H1 (cell line): ENCODE measurements at places on chromosomes 4 and X.

GRCh38 chr4:125244848-125245450 lies 69.8 kb upstream of the FAT4 start:
- no peak for DNase-seq

GRCh38 chrX:123167621-123168020 lies 16.5 kb upstream of the GRIA3 start:
- DNase-seq, result no peak

- DNase-seq, result peak; percentile 46
Observed at GRCh38 chrX:65035446-65035770, 59.2 kb upstream of the ZC4H2 start.

GRCh38 chr4:182649698-182650477 lies 267.3 kb downstream of the DCTD start:
- DNase-seq, result no peak

- no peak for DNase-seq
Observed at GRCh38 chr4:158020734-158021346, 152.0 kb downstream of the GASK1B start.

DNA sequence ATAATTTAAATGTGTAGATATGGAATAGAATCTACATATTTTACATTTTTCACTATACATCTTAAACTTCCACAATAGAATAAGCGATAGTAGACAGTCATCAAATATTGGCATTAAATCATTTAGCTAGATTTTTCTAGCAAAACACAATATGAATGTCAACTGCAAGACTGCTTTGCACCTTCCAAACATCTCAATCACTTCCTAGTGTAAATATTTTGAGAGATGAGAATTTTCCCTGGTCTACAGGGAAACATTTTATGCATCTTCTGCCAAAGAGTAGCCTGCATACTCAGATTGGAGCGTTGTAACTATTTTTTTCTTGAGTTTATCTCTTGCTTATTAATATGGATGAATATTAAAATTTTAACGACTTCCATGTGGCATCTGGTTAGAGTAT lies 897.4 kb downstream of the CENPC start:
- DNase-seq, result no peak

DNA sequence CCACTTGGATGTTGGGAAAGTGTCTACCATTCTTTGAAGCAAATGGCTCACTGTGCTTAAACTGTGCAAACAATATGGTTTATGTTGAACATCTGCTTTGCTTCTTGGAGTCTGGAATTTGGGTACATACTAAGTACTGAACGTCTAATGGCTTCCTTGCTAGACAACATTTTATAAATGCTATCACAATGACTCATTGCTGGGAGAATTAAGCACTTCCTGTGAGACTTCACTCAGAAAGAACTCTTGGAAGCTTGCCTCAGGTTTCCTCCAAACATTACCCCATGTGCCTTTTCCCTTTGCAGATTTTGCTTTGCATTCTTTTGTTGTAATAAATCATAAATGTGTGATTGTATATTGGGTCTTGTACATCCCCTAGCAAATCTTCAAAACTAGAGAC lies 139.7 kb downstream of the PACRGL start:
- DNase-seq, result no peak

GRCh38 chrX:150446151-150446550 lies 83.0 kb downstream of the MAMLD1 start:
- DNase-seq, result no peak

DNA sequence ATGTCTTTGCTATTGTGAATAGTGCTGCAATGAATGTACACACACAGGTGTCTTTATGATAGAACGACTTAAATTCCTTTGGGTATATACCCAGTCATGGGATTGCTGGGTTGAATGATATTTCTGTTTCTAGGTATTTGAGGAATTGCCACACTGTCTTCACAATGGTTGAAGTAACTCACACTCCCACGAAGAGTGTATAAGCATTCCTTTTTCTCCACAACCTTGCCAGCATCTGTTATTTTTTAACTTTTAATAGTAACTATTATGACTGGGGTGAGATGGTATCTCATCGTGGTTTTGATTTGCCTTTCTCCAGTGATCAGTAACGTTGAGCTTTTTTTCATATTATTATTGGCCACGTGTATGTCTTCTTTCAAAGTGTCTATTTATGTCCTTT lies 17.6 kb upstream of the DCUN1D4 start:
- DNase-seq, result no peak

- no peak for DNase-seq
Observed at GRCh38 chrX:151974336-151975227, at the start of gene GABRE. Gene GABRE (minus strand): TSS chrX:151974676. CDS start chrX:151974625, 51 bp downstream.

DNA sequence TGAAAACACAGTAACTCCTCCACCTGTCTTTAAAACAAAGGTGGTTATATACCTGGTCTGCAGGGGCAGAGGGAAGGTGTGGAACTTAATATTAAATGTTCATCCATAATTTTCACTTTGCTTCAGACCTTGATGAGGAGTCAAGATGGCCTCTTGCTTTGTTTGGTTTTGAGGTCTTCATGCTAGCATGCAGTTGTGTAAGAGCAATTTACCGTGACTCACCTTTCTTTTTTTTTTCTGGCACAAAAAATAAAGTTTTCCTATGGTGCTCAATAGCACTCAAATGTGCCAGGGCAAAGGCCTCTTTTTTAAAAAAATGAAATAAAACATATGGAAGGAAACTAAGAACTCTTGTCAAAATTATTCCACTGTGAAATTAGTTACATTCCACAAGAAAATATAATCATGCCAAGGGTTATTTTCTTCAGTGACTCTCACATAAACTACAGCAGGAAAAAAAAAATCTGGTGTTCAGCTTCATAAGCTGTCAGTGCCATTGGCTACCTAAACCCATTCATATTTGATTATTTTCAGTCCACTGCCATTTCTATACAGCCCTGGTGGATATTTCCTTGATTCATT lies 128.2 kb downstream of the SLC7A11 start:
- DNase-seq, result no peak

GRCh38 chr4:76590798-76591281 lies 155.8 kb downstream of the SHROOM3 start:
- DNase-seq, result no peak
